ENCODE measurements at places on chromosomes 12 and 14.

GRCh38 chr14:77113644-77114043 lies 15.6 kb downstream of the CIPC start:
- no peak for DNase-seq

- no peak for DNase-seq
Observed at GRCh38 chr14:102206918-102207317, 67.2 kb downstream of the WDR20 start.

DNA sequence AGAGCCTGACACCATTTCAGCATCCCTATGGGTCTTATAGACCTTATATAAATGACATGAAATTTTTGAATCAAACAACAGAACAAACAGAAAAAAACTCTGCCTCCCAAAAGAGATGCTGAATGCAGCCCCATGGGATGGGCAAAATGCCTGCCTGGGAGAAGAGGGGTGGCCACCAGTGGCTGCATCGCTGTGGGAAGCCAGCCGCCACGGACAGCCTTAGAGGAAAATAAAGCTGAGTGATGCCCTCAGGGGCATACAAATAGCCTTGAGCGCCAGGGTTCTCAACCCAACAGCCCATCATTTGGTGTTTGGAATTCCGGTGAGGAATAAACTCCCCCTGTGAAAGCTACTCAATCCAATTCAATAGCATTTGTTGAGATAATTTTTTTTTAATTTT lies 22.9 kb downstream of the SYNE3 start:
- DNase-seq, result no peak

- DNase-seq, result no peak
Observed at GRCh38 chr12:7075939-7076338, 15.4 kb downstream of the C1S start.

GRCh38 chr14:69982886-69983285 lies 103.7 kb downstream of the SMOC1 start:
- DNase-seq, result no peak

DNA sequence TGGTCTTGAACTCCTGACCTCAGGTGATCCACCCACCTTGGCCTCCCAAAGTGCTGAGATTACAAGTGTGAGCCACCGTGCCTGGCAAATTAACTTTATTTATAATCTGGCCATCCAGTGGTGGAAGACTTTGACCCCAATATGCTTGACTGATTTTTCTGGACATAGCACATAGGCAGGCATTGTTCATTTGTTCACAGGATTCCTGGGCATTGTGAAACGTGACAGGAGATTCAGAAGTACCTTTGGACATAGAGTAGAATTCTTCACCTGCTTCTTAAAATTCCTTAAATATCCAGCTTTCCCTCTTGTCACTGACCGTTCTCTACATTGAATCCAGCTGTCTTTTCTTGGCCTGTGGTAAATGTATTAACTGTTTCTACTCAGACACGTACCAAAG lies 103.1 kb downstream of the SCN8A start:
- no peak for DNase-seq

DNA sequence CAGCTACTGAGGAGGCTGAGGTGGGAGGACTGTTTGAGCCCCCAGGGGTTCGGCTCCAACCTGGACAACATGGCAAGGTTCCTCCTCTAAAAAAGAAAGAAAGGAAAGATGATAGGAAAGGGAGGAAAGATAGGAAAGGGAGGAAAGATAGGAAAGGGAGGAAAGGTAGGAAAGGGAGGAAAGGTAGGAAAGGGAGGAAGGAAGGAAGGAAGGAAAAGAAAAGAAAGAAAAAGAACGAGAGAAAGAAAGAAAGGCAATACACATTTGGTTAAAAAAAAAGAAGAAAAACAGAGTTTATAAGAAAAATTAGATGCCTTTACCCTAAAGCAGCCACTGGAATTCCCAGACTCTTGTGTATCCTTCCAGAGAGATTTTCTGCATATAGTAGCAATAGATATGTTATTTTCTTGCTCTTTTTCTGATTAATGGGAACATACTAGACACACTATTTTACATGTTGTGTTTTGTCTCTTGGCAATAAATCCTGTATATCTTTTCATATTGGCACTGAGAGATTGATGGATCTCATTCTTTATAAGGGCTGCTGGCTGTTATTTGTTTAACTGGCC lies 12.2 kb downstream of the HNF1A start:
- DNase-seq, result no peak

GRCh38 chr14:81235096-81235495 lies 14.3 kb upstream of the GTF2A1 start:
- DNase-seq, result no peak
